GM04503 (cell line): ENCODE measurements at places on chromosomes 1 and 21.

GRCh38 chr1:45221716-45222115 is 15.3 kb upstream of the ZSWIM5 start:
- no peak for DNase-seq

- no peak for DNase-seq
These were observed 6.6 kb downstream of the PEAR1 start for GRCh38 chr1:156899956-156900718.

- DNase-seq: no peak
These were observed 17.3 kb upstream of the TMEM39B start for GRCh38 chr1:32055416-32055815.

- no peak for DNase-seq
These were observed 95.9 kb downstream of the PTPN14 start for GRCh38 chr1:214455479-214455878.

GRCh38 chr1:218474128-218474527 is 129.0 kb downstream of the TGFB2 start:
- DNase-seq: no peak

GRCh38 chr1:54017979-54018378 is at the start of gene LDLRAD1:
TSS of gene LDLRAD1 (minus strand) at chr1:54018186. CDS start at chr1:54018112, 74 bp downstream.
- no peak for DNase-seq

GRCh38 chr1:65469126-65469888 is 48.8 kb downstream of the LEPR start:
- DNase-seq: no peak

DNA sequence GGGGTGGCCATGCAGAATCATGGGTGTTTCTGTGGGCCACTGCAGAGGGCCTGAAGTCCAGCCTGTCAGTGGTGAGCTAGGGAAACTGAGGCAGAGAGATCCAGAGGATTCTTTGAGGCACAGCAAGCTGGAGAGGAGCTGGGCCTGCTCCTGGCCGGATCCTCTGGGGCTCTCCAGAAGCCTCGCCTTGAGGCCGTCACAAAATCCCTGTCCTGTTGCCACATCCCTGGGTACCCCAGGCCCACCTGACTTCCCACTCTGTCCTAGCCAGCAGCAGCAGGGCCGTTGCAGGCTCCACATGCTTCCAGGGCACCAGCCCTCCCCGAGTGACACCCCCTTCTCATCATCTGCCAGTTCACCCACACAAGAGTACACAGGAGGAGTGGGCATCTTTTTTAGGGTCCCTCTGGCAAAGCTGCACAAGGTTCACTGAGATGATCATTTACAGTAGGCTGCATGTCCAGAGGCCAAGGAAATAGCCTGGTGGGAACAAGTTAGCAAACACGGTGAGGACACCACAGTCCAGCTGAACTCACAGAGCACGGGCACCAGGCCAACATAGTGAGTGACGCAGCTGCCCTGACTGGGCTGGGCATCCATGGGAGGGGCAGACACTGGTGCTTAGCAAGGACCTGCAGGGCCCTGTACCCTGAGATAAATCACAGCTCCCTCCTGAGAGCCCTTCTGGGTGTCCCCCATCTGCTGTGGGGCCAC is 25.1 kb upstream of the TSPEAR start:
- DNase-seq: no peak

GRCh38 chr1:157849229-157849875 is 7.7 kb upstream of the CD5L start:
- DNase-seq: no peak

DNA sequence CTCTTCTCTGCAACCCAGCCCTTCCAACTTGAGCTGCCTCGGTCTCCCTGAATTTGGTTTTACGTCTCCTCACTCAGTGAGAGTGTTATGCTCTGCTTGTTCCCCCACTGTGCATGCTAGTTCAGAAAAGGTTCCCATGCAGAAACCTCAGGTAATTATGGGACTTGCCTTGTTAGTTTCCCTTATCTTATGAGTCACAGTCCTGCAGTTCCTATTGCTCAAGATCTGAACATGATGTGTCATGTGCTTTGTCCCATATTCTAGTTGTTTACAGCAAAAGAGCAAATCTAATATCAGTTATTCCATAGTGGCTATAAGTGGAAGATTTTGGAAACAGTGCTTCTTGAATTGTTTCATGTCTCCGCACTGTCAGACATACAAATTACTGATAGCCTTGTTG is 74.4 kb downstream of the DUSP10 start:
- DNase-seq: peak; percentile 45

DNA sequence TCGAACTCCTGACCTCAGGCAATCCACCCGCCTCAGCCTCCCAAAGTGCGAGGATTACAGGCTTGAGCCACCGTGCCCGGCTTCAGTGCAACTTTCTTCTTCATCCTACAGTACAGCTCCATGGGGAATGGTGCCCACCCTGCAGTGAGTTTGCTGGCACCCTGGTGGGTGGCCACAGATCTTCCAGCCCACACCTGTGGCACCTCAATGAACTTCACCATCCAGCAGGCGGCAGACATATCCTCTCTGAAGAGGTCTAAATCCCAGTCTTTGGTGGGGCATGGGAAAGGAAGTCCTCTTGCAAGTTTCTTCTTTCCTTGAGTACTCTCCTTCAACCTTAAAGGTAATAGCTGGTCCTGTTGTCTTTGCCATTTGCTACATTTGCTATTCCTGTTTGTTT is 18.1 kb upstream of the ZBTB8A start:
- no peak for DNase-seq

GRCh38 chr1:43861988-43862735 is 71.4 kb upstream of the ARTN start:
- DNase-seq: no peak

GRCh38 chr1:229191066-229191674 is 79.7 kb upstream of the RAB4A start:
- DNase-seq: no peak

- DNase-seq: peak; percentile 41
These were observed 9.2 kb downstream of the FCMR start for GRCh38 chr1:206912445-206913095.

DNA sequence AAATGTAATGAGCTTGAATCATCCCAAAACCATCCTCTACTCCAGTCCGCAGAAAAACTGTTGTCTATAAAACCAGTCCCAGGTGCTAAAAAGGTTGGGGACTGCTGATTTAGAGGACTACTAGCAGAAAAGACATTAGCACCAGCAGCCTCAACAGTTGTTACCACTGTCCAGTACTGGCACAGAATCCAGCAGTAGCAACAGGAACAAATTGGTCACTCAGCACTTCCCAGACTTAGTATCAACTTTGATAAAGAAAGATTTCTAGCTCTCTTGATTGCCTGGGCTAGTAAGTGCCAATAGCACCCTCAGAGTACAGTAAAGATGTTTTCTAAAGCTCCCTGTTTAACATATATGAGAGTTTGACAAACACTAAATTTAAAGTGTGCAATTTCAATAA is 127.9 kb downstream of the FAF1 start:
- DNase-seq: no peak

DNA sequence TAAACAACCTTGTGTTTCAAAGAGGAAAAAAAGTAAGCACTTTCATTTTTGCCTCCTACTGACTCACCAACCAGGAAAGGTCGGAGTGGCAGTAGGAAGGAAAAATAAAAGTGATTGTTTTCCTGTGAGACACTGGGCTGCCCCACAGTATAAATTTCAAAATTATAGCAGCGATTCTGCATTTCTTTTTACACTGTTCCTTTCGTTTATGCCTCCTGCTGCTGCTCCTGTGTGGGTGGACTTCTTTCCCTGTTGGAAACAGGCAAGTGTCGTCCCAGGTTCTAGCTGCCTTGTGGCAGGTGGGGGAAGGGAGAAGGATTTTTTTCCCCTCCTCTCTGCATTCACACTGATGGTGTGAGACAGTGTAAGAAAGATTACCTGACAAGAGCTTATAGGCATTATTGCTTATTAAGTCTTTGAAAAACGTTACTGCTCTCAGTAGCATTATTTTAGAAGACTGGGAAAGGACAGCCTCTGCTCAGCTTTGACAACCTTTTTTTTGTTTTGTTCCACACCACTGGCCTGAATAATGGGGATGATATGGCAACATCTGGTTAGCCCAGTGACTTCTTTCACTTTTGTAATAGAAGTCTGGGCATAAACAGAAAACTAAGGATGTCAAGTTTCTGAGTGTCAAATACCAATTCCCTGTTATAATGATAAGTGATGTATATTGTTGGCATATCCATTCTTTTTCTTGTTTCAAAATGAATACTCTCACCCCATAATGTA is 77.9 kb downstream of the NEK7 start:
- DNase-seq: no peak

DNA sequence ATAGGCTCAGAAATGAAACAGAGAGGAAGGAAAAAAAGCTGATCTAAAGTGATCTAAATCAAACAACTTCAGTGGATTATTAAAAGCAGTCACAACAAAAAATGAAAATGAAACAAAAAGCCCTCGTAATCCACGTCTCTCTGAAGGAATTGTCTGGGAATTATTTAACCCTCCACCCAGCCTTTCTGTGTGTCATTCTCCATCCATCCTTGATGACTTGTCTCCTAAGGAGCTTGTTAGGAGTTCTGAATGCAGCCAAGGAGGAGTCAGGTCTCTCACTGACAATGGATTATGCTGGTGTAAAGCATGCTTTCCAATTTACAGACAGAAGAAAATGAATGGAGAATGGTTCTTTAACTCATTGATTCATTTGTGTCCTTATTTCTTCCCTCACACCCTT is 359.3 kb upstream of the RUNX1 start:
- DNase-seq: no peak

DNA sequence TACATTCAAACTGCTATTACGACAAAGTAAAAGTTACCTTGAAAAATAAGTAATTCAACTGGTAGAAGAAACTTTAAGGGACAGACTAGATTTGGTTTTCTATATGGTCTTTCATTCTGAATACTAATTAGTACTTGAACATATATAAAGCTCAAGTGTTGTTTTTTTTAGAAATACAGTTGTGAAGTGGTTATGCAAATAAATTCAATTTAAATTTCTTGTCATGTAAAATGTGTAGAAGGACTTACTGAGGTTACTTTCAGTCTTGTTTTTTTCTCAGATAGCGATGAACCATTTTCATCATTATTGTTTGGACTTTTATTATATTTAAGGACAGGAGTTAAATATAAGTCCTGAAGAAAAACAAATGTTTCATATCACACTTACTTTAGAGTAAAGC is 24.4 kb downstream of the HS2ST1 start:
- no peak for DNase-seq
